ENCODE measurements at places on chromosomes 11 and 22.
A peak's percentile ranks its signal among the peaks of the same experiment; 100 is the strongest.

GRCh38 chr11:114281388-114281956 is 14.7 kb upstream of the NNMT start:
- DNase-seq, result no peak

DNA sequence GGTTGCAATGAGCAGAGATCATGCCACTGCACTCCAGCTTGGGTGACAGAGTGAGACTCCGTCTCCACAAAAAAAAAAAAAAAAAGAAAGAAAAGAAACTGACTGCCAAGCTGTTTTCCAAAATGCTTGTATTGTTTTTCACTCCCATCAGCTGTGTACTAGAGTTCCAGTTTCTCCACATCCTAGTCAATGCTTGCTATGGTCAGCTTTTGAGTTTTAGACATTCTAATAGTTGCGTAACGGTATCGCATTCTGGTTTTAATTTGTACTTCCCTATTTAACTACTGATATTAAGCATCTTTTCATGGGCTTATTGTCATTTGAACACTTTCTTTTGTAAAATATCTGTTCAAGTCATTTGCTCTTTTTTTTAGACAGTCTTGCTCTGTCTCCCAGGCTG is 55.7 kb downstream of the TSPAN18 start:
- no peak for DNase-seq

DNA sequence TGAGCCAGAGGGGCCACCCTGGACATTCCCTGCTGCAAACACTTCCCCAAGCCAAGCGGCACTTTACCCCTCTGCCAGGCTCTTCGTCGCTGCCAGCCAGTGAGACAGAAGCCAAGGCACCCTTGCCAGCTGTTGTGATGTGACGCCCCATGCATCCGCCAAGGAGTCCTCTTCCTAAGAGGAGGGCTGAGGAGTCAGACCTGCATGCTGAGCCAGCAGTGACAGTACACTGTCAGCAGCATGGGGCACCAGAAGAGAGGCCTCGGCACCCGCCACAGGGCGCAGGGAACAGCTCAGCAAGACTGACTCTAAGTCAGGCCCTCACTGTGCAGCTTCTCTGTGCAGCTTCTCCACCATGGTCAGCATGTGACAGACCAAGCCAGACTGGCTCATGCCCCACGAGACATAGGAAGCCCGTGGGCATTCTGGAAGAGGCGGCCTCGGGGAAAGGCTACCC is 26.4 kb downstream of the VPS37C start:
- DNase-seq, result no peak

DNA sequence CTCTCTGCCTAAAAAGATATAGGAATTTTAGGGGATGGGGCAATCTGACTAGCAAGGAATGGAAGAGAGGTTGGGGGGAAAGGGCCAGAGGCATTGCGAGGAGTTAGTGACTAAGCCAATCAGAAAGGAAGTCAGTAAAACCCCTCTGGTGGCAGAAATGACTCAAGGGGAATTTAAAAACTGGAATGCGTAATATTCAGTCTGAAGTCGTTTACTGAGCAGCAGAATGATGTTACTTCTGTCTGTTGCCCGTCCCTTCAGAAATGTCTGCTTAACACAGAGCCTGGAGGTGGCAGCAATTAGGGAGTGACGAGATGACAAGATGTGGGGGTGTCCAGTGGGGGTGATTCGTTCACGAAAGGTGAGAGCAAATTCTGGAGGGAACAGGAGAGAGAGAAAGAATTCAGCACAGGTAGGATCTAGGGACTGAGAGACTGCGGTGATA is 107.7 kb upstream of the CLMP start:
- no peak for DNase-seq

- DNase-seq, result peak; percentile 10
Observed at GRCh38 chr11:36509201-36509639, 852 bp downstream of the TRAF6 start.
